Effector CD4-positive, alpha-beta T cell (primary cell): ENCODE measurements at places on chromosomes 2 and 18.

- DNase-seq = no peak
These were observed 83.7 kb upstream of the B3GNT2 start for GRCh38 chr2:62112179-62112578.

- no peak for DNase-seq
These were observed 1.6 kb upstream of the RAB11FIP5 start for GRCh38 chr2:73114273-73114867.

- no peak for DNase-seq
These were observed 169.4 kb downstream of the DNAH7 start for GRCh38 chr2:195899226-195899625.

- no peak for DNase-seq
These were observed 114.2 kb downstream of the SRBD1 start for GRCh38 chr2:45496869-45497268.

DNA sequence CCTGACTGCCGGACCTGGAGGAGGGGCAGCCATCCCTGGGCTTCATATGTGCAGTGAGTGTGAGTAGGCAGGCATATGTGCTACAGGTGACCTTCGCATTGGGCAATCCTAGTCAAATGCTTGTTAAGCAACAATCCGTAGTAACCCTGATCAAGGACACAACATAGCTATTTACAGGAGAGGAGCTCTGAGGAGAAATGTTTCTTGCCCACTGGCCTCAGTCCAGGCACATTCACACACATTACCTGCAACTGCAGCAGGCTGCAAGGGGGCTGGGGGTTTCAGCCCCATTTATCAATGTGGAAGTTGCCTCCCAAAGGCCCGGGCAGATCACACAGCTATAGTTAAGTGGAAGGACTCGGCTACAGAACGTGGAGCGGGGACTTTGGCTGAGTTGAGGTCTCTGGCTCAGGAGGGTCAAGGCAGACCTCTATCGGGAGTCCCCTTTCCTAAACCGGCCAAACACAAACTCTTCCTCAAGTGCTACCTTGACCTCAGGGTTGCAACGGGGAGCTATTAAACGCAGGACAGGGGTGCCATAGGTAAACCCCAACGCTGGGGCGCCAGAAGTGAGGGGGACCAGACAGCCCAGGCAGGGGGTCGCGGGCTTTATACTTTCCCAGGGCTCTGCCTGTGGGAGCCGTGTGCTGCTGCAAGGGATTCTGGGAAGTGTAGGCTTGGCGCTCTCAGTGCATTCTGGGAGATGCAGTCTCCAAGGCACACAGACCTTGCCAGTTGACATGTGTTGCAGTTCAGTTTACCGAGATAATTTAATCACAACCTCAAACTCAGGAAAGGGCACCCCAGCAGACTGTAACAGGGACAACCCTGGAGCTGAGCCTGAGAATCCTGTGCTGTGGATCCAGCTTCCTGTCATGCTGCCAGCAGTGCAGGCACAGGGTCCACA is 9.4 kb downstream of the KHK start:
- DNase-seq = no peak

- DNase-seq = no peak
These were observed 262.5 kb downstream of the CDH20 start for GRCh38 chr18:61595615-61596251.

GRCh38 chr2:219775506-219775905 is 148.1 kb downstream of the SLC4A3 start:
- no peak for DNase-seq

- DNase-seq = no peak
These were observed 35.0 kb downstream of the NEURL3 start for GRCh38 chr2:96470109-96470508.

- DNase-seq = no peak
These were observed 39.2 kb upstream of the BIN1 start for GRCh38 chr2:127146071-127146725.

DNA sequence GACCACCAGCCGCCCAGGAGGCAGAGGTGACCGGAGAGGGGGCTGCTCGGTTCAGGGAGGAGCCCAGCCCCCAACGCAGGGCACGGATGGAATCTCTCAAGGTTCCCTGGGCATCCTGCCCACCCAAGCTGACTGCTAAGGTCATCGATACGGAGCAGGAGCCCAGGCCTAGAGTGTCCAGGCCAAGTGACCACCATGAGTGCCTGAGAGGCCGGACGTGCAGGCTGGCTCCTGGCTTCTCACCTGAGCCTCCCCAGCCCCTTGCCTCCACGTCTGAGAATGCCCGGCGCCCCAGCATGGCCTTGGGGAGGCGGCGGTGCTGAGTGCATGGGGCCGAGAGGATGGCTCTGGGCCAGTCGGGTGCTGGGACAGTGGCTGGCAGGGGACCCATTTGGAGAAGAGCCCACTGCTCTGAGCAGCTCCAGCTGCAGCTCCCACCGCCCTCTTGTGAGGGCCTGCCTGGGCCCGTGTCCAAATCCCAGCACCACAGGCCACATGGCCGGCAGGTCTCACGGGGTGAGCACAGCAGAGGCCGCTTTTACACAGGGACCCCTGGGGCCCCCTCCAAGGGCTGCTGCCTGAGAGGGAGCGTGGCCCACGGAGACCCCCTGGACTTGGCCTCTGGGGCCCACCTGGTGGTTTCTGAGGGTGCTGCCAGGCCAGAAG is 102.8 kb upstream of the CTDP1 start:
- DNase-seq = no peak
